Activated CD4-positive, alpha-beta T cell treated with anti-CD3 and anti-CD28 coated beads for 24 hours (primary cell): ENCODE measurements at places on chromosomes 11 and 22.

DNA sequence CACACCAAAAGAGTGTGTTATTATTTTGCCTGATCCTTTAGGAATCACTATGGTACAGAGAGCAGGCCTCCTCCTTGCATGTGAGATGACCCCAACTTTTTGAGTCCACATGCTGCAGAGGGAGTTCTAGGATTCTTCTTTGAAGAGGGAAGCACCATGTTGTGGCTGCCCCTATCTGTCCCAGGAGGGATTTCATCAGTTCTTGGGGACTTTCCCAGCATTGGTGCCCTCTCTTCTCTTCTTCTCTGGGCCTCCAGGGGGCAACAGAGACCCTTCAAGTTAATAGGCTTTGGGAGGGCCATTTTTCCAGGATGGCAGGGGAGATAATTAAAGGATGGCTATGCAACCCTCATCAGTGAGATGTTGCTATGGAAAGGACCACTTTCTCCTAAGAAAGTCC lies 3.6 kb downstream of the MMP1 start:
- no peak for DNase-seq

- no peak for DNase-seq
Measured at GRCh38 chr11:68579455-68579854, 104.9 kb upstream of the GAL start.

DNA sequence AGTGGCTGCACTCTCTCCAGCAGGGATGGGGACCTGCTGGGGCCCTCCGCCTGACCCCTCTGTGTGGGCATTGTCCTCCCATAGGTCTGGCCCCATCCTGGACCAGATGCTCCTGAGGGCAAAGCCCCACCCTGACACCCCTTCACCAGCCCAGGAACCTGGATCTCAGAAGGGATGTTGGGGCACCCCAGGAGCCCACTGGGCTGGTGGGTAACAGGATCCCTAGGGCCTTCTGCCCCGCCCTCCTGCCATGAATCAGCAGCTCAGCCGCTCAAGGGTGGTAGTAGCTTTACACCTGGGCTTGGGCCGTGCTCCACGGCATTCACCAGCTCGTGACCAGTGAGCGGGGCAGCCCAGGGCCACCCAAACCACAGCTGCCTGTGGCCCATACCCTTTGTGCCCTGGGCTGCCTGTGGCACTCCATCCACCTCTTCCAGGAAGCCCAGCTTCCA lies 1.0 kb upstream of the MAPK12 start:
- DNase-seq = no peak

DNA sequence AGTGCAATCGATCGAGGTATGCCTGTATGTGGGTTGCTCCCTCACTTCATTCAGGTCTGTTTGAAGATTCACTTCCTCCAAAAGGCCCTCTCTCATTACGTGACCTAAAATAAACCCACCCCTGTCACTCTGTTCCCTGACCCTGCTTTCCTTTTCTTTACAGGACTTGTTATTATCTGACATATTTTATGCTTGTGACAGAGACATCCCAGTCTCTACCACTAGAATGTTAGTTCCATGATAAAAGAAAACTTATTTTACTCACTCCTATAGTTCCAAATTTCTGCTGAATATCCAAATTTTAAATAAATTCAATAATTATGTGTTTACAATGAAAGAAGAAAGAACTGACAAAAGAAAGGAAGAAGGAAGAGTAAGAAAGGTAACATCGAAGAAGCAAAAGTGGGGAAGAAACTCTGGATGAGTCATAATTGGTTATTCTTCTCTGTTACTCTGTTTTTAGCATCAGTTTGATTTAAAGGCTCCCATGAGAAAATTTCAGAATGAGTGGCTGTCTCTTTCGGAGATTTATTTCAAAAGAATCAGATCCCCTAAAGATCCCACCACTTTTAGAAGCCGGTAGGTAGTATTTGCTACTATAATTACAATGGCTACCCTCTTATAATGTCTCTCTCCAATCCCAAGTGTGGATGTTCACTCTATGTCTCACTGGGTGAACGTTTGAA lies 33.5 kb downstream of the ENTHD1 start:
- DNase-seq = no peak

- DNase-seq = no peak
Measured at GRCh38 chr11:9858218-9858617, 194.3 kb downstream of the SWAP70 start.

DNA sequence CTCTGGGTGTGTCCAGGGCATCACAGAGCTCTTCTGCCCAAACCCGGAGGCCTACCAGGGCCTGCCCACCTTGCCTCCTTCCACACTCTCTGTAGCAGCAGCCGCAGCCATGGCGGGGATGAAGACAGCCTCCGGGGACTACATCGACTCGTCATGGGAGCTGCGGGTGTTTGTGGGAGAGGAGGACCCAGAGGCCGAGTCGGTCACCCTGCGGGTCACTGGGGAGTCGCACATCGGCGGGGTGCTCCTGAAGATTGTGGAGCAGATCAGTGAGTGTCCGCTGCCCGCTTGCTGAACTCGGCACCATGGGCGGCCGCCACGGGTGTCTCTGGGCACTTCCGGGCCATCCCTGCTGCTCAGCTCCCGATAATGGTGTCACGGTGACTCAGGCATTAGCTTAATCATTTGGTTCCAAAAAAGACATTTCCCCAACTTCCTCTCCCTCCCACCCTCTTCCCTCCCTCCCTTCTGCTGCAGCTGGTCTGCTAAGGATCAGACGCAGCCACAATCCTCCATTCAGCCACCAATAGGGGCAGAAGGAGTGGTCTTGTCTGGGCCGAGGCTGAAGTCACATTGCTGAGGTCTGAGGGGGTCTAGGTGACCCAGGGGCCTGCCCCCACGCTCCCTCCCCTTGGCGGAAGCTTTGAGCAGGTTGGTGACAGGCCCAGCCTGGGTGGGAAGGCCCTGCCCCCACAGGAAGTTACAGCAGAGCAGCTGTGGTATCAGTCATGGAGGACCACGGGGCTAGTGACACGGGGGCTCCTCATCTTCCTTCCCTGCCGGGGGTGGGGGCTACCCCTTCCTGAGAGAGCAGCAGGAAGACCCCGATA lies 950 bp downstream of the FERMT3 start:
- DNase-seq = peak; percentile 69

DNA sequence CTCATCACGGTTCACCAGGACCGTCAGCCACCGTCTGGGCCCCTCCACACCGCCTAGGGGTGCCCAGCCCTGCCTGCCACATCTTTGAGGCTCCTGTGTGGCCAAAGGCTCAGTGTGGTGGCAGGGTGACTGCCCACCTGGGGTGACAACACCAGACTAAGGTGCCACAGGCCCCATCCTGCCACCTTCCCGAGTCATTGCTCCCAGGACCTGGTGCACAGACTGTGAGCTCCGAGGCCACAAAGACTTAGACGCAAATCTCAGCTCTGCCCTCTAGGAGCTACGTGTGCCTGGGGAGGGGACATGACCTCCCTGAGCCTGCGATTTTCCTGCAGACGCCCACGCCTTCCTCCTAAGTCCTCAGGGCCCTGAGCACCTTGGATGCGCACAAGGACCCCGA lies 36.5 kb downstream of the KIAA0930 start:
- DNase-seq = no peak

DNA sequence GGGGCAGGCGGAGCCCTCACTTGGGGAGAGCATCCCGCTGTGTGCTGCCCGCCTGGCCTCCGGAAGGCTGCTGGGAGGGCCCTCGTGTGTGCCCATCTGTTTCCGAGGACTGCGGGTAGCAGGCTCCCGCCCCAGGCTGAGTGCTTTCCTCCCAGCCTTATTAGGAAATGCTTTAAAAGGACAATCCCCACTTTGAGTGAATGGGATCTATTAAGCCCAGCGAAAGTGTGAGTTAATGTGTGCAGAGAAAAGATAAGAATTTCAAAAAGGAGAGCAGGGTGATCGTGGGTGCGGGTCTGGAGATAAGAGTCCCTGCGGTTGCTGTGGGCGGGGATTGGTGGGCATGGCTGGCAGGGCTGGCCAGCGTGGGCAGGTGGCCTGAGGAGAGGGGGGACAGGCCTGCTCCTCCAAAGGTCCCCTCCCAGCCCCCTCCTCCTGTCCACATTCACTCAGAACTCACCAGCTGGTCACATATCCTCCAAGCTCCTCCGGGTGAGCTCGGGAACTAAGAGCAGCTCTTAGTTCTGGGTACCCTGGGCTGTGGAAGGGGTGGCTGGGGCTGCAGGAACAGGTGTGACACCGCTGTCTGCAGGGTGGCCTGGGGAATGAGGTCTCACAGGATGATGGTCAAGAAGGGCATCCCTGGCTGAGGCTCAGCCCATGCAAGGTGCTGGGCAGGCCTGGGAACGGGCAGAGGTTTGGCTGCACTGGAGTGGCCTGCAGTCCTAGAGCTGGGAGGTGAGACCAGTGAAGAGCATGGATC lies 1260.3 kb downstream of the BRD1 start:
- no peak for DNase-seq

GRCh38 chr11:2577991-2578928 lies 121.5 kb downstream of the KCNQ1OT1 start:
- DNase-seq = no peak

GRCh38 chr22:35824256-35824655 lies 106.6 kb downstream of the APOL5 start:
- no peak for DNase-seq

- no peak for DNase-seq
Measured at GRCh38 chr22:26998716-26999115, 341.3 kb downstream of the MIAT start.

- no peak for DNase-seq
Measured at GRCh38 chr11:10892250-10892649, 34.4 kb upstream of the ZBED5 start.

DNA sequence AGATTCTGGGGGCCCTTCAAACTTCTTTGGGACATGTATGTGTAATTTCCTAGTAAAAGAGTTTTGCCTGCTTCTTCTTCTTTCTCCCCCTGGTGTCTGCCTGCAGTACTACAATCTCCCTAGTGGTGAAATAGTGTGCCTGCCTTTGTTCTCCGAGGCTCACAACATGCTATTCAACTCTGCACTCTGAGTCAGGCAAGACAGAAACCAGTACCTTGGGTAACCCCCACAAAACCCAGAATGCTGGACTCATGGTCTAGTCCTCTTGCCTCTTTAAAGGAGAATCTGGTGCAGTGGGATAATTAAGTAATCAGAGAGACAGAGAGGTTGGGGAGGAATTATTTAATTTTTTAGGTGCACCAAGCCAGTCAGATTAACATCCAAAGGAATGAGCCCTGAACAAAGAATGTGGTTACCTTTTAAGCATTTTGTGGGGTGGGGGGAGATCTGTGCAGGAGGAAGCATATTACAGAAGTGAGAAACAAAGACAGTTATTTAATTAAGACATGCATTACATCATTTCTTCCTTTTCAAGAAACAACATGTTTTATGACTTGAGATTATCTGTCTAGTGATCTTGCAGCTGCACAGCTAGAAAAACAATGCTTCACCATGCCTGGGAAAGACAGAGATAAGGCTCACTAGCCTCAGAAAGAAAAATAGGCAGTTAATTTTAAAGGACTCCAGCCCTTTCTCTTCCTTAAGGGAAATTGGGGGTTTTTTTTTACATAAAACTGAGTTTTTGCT lies 11.0 kb upstream of the MS4A6A start:
- DNase-seq = peak; percentile 59
